ENCODE measurements at places on chromosomes 3 and 15. TPM values are rescaled to one million over a fixed set of nuclear protein-coding genes. Genes with fewer than 3 reads are reported as not detected.

- no peak for DNase-seq
Measured at GRCh38 chr3:149715247-149715646, 37.0 kb downstream of the COMMD2 start.

CHRM5 gene
- 0.36 TPM for total RNA-seq

DISP2 gene
- total RNA-seq = 0.51 TPM

- no peak for DNase-seq
Measured at GRCh38 chr3:155007729-155008128, 72.4 kb upstream of the MME start.

ASB14 gene
- not detected for total RNA-seq

HYAL1 gene
- 0.06 TPM for total RNA-seq

GRCh38 chr3:184015381-184016019 is 2.2 kb downstream of the ABCC5 start:
- no peak for DNase-seq

DNA sequence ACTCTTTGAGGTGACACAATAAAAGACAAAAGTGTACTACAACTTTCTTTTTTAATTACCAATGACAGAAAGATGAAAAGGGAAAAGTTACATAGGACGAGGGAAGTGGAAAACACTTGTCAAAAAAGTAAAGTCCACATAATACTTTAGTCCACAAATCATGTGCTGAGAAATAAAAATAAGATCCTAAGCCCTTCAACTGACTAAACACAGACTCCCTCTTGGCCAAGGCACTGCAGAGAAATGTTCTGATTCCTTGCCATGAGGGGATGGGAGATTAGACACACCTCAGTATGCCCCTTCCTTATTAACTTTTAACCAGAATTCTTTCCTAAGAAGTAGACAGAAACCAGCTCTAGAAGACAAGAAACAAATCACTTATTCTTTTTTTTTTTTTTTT is 59.5 kb upstream of the TGFBR2 start:
- DNase-seq = no peak

GRCh38 chr3:71582612-71583565 is 639 bp downstream of the FOXP1 start:
- DNase-seq = peak; percentile 73

GRCh38 chr15:68114840-68115239 is 60.7 kb downstream of the PIAS1 start:
- no peak for DNase-seq

- DNase-seq = no peak
Measured at GRCh38 chr15:92468991-92469390, 75.3 kb downstream of the ST8SIA2 start.

TIPARP gene
- 41.0 TPM for total RNA-seq

GAP43 gene
- 0.12 TPM for total RNA-seq

REC114 gene
- total RNA-seq = not detected

NR2E3 gene
- not detected for total RNA-seq

GP9 gene
- not detected for total RNA-seq

- DNase-seq = no peak
Measured at GRCh38 chr15:86522721-86523120, 443.1 kb downstream of the AGBL1 start.

- peak; percentile 91 for DNase-seq
Measured at GRCh38 chr15:67049351-67050044, 15.9 kb upstream of the SMAD3 start.

- DNase-seq = no peak
Measured at GRCh38 chr3:161017971-161018370, 87.2 kb downstream of the B3GALNT1 start.

- DNase-seq = no peak
Measured at GRCh38 chr3:11995120-11995519, 9.1 kb upstream of the SYN2 start.

- DNase-seq = peak; percentile 83
Measured at GRCh38 chr3:124263168-124263567, 271.2 kb upstream of the ROPN1 start.

Measured in Daoy (cell line).